ENCODE measurements at places on chromosomes 11 and 22.

DNA sequence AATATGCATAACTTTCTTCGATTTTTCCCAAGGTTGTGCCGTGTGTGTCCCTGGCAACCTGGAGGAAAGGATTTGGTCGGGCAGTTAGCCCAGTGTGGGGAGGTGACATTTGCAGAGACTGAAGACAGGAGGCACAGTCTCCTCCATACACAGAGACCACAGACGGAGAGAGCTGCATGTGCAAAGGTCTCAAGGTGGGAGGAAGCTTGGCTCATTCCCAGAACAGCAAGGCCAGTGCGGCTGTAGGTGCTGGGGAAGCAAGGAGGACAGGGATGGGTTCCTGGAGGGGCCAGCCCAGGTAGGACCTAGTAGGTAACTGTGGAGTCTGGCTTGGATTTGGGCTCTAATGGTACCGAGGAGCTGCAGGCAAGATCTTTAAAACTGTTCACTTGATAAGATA is 20.7 kb upstream of the CPT1A start:
- no peak for DNase-seq

- DNase-seq, result no peak
These were observed 556.1 kb downstream of the SOX6 start for GRCh38 chr11:15800111-15800800.

- DNase-seq, result no peak
These were observed 35.3 kb downstream of the DGCR2 start for GRCh38 chr22:19086896-19087295.

- DNase-seq, result no peak
These were observed 11.9 kb upstream of the CERK start for GRCh38 chr22:46749682-46750529.

- DNase-seq, result no peak
These were observed 89.0 kb upstream of the PARVA start for GRCh38 chr11:12288212-12288930.

DNA sequence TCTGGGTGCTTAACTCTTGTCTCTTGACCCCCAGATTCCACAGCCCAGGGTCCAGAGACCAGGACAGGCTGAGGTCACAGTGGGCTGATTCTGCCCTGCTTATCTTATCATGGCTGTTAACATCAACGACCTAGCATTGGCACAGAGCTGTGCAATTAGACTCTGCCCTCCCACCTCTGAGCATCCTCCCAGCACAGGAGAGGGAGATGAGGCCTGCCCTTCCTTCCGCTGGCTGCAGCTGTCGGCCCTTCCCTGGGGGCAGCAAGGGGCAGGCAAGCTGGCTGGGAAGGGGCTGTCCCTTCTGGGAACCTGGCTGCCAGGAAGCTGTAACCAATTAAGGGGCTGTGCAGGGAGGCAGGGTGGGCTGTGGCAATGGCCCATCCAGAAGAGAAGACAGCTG is 22.5 kb downstream of the LRRC10B start:
- no peak for DNase-seq

DNA sequence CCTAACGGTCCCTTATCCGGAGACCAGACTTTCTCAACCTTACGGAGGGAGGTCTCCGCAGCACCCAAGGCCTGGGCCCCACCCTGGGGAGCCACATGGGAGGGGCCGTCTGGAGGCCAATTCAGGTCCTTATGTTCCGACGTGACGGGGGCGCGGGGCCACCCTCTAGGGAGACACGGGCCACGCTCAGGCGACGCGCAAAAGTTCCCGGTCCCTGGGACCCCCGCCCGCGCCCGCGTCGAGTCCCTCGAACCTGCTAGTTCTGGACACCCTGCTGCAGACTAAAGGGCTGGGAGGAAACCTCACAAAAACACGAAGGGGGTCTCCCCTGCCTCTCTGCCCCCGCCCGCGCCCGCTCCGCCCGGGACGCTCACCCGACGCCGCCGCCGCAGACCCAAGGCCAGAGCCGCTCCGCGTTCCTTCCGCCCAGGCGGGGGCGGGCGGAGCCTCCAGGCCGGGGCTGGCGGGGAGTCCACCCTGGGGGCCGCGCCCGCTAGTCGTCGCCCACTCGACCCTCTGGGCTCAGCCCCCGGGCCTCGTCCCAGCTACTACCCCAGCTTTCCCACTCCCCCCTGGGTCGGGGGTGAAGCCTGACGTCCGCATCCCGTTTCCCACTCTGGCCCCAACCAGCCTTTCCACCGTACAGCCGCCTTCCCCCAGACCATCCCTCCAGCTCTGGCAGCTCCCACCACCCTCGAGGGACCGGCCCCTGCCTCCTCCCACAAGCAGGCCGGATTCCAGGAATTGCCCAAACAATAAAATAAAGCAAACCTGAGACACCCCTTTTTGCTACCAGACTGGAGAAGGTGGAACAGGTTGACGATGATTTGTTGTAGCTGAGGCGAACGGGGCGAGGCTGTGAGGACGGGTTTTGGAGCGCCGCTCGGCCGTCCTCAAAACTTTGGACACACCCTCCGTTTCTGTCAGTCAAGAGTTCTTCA is 2.7 kb downstream of the RNH1 start:
- no peak for DNase-seq

DNA sequence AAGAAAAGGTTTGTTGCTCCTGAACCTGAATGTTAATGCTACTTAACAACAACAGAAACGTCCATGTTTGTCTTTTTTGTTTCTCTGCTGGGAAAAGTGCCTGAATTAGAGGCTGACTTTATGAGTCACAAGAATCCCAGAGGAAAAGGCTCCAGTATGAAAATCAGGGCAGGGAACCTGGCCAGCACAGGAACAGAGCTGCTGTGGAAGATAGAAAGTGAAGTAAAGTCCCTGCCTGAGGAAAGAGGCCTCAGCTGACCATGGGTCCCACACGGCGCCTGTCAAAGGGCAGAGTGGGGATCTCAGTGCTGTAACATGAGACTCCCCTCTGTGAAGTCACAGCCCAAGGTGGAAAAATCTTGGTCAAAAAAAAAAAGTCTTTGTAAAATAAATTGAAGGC is 632.3 kb upstream of the CCDC90B start:
- DNase-seq, result no peak

GRCh38 chr11:122404571-122404970 is 251.0 kb upstream of the UBASH3B start:
- no peak for DNase-seq

- DNase-seq, result no peak
These were observed 39.1 kb downstream of the SNX19 start for GRCh38 chr11:130876931-130877915.

DNA sequence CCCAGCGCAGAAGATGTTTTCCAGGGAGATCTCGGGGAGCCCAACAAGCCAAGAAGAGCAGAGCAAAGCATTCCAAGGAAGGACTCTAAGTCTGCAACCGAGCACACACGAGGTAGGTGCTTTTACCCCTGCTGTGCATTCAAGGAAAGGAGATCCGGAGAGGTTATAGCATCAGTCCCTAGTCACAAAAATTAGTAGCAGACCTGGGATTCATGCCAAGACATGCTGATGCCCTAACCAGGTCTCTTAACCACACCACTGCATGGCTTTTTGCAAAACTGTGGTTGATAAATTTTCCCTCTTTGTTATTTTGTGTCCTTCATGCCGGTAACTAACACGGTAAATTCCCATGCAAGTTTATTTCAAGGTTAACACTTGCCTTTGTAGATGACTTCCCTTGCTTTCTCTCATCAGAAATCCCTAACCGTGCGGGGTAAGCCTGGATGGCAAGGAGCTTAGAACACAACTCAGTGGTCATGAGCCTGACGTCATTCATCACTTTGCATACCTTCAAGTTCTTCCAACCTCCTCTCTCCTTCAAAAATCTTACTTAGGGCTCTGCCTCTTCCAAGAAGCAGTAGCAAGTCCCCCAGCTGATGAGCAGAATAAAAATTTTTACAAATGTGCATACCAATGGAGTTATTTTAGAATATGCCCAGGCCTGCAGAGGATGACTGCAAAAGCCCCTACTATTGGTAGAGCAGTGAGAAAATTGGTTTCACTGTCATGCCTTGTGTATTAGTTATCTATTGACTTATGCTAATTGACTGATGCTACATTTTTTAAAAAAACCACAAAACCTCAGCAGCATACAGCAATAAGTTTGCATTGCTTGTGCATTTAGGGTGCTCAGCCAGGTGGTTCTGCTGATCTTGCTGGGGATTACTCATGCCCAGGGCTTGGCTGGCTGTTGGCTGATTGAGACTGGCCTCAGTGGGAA is 465.1 kb downstream of the MN1 start:
- no peak for DNase-seq

DNA sequence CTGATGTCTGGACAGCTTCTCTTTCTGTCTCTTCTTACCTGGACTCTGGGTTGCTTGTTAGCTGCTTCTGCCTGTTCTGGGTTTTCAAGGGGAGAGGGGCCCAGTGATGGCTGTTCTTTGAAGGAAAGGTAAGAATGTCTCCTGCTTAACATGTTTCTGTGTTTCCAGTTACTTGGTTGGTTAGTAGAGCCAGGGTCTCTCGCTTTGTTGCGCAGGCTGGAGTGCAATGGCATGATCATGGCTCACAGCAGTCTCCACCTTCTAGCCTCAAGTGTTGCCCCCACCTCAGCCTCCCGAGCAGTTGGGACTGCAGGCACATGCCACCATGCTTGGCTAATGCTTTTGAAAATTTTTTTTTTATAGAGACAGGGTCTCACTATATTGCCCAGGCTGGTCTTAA is 126.6 kb downstream of the BCR start:
- no peak for DNase-seq

DNA sequence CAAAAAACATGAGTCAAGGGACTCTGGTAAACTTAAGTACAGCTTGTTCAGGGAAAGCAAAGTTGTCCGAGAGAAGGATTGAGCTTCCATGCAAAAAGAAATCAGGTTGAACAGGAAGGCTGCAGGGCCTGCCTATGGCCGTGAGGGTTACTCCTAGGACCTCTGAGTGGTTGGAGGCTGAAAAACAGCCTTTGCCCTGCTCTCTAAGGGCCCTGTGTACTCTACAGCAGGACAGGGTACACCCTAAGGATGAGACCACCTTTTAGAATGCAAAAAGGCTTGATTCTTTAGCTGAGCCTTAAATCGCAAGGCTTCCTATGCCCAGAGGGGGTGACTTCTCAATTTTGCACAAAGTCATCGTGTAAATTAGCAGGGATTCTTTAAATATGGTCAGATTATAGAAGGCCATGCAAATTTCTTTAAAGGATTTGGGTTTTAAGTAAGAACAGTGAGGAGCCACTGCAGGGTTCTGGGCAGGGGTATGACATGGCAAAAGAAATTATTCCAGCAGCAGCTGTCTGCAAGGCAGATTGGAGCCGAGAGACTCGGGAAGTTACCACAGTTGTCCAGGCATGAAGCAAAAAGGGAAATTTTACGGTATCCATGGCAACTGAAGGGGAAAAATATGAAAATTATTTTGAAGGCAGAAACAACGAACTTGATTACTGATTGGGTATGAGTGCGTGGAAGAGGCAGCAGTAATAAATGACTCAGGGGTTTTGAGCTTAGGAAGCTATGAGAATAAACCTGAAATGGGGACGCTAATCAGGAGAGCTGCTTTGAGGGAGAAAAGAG is 91.8 kb downstream of the FAM76B start:
- DNase-seq, result no peak

DNA sequence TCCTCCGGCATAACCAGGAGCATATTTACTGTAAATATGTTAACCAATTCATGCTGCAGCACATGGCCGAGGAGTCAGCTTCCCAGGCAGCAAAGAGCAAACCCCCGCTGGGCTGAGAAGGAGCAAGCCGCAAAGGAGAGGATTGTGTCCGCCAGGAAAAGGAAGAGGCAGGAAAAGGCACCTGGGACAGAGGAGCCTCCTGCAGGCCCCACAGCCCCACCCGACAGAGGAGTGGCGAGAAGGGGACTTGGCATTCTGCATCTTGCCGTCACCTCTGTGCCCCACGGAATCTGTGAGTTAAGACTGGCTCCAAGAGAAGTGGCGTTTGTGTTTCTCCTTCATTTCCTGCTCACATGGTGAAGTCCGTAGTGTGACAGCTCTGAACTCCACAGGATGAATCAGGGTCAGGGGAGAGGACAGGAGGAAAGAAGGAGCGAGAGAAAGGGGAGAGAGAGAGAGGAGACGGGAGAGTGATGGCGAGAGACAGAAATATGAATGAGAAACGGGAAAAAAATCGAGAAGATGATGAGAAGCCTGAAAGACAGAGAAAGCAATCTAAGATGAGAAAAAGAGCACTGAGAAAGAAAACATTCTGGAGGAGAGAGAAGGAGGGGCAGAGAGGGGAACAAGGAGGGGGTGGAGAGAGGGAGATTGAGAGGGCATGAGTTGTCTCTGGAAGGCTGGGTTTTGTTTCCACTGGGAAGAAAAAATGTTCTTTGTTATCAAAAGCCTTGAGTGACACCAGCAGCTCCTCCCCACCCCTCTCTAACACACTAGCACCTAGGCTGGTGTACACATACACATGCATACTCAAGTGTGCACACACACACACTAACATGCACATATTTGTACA is 489.6 kb downstream of the MN1 start:
- no peak for DNase-seq

DNA sequence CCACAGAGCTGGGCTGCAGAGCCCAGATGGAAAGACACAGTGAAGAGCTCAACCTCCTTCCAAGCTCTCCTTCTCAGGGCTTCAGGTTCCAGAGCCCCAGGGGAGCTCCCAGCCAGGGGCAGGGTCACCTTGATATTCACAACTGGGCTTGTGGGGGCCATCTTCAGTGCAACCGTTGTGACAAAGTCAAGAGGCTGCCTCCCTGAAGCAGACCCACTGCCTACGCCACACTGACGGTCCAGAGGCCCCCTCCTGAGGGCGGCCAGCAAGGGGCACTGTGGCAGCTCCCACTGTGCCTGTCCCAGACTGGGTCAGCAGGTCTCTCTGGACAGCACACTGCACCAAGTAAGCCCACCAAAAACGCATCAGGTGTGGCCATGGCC is 84.1 kb downstream of the DGCR2 start:
- no peak for DNase-seq

GRCh38 chr11:65502555-65503367 is 3.9 kb downstream of the MALAT1 start:
- DNase-seq, result no peak

GRCh38 chr11:7414973-7415817 is 70.1 kb upstream of the OLFML1 start:
- DNase-seq, result no peak

GRCh38 chr11:30921811-30922210 is 335.7 kb upstream of the MPPED2 start:
- no peak for DNase-seq

GRCh38 chr11:118529584-118530175 is 1.3 kb upstream of the TMEM25 start:
- DNase-seq, result no peak

DNA sequence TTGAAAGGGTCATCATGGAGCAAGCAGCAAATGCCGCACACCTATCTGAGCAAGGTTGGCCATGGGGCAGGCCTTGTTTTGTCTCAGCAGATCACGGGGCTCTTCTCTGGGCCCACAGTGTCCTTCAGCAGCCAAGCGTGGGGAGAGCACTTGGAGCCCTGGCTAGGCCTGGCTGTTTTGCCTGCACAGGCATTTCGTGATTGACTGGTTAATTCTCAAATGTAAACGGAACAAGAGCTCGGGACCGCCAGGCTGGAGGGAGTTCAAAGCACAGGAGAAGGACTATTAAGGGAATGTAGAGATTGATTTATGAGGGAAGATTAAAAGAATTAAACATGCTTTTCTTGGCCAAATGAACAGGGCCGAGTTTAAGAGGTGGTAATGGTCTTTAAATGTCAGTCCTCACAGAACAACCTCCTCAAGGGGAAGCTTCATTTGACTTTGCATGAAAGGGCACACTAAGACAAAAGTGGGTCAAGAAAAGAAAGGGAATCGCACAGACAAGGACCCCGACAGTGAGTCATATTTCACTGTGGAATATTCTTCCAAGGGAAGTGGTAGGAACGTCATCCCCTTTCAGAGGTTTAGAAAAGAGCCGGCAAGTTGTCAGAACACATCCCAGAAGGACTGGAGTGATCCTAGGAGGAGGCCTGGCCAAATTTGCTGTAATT is 20.7 kb downstream of the SPON1 start:
- no peak for DNase-seq
